Hypothalamus (tissue), 51 donors: ENCODE measurements at places on chromosomes 2 and 18.

DNA sequence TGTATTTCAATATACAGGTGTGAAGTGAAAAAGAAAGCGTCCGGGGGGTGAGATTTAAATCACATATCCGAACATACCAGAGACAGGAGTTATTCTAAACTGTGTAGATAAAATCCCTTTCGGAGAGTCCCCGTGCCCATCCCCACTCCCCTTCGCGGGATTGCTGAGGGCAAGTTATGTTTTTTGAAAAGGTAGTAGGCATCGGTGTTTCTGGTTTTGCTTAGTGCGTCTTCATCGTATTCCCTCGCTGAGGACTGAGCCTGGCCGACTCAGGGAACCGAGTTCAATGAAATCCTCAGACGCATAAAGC is 583.4 kb downstream of the ZEB2 start:
- no peak for DNase-seq

GRCh38 chr18:75264926-75265597 is 54.5 kb downstream of the TSHZ1 start:
- DNase-seq, result no peak

GRCh38 chr2:94997981-94998930 is 27.3 kb upstream of the MAL start:
- no peak for DNase-seq

GRCh38 chr2:84876369-84876768 is 4.5 kb downstream of the TRABD2A start:
- no peak for DNase-seq

DNA sequence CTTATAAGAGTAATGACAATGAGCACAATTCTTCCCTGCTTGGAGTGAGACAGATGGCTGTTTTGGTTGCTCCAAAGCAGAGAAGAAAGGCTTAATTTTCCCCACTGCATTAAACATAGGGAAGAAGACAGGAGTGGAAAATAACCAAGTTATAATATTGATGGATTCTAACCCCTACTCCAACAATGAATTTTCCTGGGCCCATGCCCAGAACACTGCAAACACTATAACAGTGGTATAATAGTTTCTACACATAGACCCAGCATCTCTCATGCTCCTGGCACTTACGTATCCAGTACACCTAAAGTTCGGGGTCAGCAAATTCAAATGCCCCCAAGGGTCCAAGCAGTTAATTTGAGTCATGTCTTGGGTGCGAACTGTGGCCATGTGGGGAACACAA is 613.4 kb downstream of the PLCL1 start:
- DNase-seq, result no peak

DNA sequence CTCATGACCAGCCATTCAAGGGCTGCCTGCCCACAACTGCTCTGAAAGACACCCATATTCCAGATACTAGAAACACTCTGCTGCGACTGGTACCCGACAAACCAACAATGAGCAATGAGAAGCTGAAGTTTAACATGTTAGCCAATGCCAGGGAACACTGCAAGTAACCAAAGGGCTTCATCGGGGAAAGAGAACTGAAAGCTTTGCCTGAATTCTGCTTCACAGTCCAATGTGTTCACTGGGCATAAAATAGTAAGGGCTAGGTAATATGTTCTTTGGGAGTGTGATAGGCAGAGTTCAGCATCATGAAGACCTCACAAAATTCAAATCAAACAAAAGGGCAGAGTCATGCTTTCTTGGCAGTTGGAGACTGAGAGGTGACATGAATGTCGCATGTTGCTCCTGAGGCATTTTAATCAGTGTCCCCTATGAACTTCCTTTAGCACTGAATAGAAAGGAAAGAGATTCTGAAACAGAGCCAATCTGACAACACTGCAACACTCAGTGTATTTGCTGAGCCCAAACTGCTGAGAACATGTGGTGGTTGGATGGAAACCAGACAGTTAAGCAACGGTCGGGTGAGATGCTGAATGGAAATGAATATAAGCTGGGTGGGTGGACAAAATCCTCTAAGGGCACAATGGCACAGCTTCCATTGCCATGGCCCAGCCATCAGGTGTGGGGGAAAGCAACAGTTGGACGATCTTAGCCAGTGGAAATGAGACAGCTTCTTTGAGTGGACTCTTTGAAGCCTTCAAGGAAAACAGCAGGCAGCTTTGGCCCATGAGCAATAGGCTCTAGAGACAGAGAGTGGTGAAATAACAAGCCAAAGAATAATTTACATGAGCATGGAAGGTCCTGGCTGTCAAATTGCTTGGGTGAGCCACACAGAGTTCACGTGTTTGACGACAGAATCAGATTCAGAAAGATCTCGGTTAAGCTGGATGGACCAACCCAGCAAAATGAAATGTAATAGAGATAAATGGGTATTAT is 277.5 kb downstream of the AFF3 start:
- no peak for DNase-seq

- DNase-seq, result no peak
Measured at GRCh38 chr18:61939046-61939674, 46.4 kb upstream of the RNF152 start.

DNA sequence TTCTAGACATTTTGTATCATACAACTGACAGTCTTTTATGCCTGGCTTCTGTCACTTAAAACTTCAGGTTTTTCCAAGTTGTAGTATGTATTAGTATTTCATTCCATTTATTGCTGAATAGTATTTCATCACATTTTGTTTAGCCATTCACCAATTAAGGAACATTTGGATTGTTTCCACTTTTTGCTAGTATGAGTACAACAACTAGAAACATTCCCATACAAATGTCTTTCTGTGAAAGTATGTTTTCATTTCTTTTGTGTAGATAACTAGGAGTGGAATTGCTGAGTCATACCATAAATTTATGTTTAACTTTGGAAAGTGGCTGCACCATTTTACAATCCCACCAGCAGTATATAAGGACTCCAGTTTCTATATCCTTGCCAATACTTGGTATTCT is 135.9 kb downstream of the ATAD2B start:
- no peak for DNase-seq

DNA sequence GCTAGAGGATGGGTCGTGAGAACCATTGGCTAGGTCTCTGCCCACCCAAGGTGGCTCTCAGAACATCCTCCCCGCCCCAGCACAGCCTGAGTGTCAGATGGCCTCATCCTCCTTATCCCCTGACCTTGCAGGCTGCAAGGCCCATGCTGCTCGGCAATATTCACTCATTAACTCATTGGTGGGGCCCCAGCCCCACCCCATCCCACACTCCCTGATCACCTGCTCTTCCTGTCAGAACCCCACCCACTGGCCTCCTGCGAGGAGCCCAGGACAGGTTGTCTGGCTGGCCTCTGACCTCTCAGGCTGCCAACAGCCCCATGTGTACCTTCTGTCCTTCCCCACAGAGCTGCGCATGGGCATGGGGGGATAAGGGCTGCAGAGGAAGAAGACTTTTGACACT is 5.3 kb downstream of the ADCY3 start:
- no peak for DNase-seq

DNA sequence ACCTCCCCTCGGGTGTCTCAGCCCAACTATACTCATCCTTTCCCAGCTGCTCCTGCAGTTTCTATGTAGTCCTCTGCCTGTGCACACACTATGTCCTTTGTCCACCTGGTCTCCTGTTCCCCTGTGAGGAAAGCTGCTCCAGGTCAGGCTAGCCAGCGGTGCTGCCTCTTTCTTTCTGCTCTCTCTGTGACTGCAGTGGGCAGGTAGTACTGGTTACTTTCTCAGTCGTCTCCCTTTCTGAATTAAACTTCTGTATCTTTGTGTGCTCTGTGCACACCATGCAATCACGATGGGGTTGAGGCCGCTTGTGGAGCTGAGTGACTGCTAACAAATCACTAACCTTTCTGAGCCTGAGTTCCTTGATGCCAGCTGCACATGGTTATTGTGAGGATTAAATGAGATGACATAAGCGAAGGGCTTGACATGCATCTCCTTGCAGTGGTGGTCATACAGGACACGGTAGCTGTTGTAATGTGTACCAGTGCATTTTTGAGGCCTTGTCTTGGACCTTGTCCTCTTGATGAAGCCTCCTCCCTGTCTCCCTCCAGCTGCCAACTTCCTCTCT is 3.5 kb downstream of the FARP2 start:
- no peak for DNase-seq

DNA sequence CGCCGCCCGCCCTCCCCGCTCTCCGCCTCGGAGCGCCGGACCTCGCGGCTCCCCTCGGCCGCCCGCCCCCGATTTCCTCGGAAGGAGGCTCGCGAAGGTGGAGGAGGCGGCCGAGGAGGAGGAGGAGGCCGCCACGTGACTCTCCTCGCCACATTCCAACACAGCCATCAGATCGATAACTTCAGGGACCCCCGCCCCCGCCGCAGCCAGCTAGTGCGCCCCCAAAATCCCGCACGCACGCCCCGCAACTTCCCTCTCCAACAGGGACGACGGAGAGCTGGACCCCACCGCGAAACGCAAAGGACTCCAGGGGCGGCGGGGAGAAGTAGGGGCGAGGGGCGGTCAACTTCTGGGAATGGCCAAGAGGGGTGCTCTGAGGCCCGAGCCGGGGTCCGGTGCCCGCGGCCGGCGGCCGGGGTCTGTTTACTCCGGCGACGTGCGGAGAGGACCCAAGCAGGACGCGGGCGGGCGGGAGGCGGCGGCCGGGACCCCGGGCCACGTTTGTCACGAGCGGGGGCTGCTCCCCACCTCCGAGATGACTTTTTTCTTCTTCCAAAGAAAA is 2.0 kb downstream of the ZNF521 start:
- DNase-seq, result no peak

DNA sequence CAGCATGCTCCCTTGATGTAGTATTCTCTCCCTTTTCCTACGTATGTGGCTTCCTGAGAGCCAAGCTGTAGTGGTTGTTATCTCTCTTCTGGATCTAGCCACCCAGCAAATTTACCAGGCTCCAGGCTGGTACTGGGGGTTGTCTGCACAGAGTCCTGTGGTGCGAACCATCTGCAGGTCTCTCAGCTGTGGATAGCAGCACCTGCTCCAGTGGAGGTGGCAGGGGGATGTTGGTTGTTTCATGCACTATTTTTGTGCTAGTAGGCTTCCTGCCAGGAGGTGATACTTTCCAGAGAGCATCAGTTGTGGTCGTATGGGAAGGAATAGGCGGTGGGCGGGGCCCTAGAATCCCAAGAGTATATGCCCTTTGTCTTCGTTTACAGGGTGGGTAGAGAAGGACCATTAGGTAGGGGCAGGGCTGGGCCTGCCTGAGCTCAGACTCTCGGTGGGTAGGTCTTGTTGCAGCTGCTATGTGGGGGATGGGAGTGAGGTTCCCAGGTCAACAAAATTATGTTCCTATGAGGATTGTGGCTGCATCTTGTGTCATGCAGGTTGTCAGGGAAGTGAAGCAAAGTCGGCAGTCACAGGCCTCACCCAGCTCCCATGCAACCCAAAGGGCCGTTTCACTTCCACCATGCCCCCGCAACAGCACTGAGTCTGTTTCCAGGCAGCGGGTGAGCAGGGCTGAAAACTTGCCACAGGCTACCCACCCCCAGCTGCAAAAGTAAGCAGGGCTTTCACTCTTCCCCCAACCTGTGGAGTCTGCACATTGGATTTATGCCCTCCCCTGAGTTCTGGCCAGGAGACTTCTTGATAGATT is 1139.5 kb downstream of the BCL11A start:
- no peak for DNase-seq

GRCh38 chr2:169139993-169140767 is 70.8 kb downstream of the DHRS9 start:
- DNase-seq, result no peak

- no peak for DNase-seq
Measured at GRCh38 chr2:144374163-144374661, 145.7 kb downstream of the ZEB2 start.

GRCh38 chr2:96072746-96073145 is 38.0 kb upstream of the GPAT2 start:
- DNase-seq, result no peak

- no peak for DNase-seq
Measured at GRCh38 chr2:39107724-39108273, 13.1 kb downstream of the SOS1 start.

DNA sequence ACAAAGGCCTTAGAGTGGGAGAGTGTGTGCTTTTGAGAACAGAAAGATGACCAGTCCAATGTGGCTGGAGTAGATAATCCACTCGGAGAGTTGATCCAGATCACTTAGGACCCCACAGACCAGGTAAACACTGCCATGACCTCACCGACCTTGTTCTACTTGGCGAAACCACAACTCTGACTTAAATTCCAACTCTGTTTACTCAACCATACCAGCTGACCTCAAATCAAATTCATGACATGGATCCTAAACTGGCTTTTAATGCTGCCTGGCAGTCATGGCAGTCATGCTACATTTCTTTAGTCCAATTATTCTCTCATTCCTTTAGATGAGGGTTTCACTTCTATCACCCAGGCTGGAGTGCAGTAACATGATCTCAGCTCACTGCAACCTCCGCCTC is 347.1 kb upstream of the FAM98A start:
- DNase-seq, result no peak

DNA sequence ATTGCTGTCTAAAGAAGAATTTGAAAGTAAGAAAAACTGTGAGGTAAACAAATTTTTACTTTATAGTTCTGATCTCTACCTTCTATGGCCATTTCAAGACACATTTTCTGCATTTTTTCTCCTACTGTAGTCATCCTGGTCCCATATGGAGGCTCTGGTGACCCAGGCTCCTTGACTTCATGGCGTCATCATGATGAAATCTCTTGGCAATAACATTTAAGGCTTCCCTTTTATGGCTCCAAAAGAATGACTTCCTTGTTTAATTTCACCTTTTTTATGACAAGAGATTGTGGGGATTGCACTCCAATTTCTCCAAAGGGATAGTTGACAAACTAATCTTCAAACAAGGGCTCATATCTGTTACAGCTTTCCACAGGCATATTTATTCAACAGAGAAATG is 143.0 kb upstream of the SCN7A start:
- DNase-seq, result no peak

- DNase-seq, result no peak
Measured at GRCh38 chr18:71951001-71951400, 593.1 kb downstream of the CBLN2 start.

DNA sequence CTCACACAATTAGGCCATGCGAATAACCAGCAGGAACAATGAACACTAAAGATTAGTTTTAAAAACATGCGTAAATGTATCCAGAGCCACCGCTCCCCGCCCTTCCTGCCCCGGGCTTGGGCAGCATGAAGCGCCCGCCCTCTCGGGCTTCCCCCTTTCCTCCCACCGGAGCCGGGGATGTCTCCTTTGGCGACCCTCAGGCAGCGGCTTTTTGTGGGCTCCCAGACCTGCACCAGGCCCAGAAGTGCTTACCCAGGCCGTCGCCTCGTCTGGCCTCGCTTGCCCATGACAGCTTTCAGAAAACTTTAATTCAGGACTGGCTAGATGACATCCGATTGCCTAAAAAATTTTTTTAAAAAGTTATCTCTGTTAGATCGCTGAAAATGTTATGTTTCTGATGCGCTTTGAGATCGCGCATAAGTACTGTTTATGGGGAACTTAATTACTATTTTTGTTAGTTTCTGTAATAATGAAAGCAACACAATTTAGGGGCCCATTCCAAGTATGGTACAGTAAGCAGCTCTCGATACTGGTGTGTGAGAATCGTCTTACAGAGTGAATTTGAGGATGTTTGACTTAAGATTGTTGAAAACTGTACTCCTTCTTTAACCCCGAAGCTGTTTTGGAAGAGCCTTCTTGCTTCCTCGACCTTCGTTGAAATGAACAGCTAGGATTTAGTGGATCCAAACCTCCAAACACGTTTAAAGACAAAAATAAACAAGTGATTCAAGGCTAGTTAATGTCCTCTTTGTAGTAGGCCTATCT is 1.1 kb downstream of the MAP3K20 start:
- DNase-seq, result no peak
